ENCODE measurements at places on chromosomes 12 and 14. TPM values are rescaled to one million over a fixed set of nuclear protein-coding genes. Genes with fewer than 3 reads are reported as not detected.

PRB2 gene
- not detected for total RNA-seq

FAIM2 gene
- total RNA-seq, result 0.23 TPM

TMEM132D gene
- total RNA-seq, result not detected

C1QL4 gene
- total RNA-seq, result not detected

SOAT2 gene
- 1.2 TPM for total RNA-seq

DAD1 gene
- 295 TPM for total RNA-seq

KLHL33 gene
- total RNA-seq, result 0.11 TPM

LRRK2 gene
- total RNA-seq, result 0.25 TPM

TSPAN9 gene
- total RNA-seq, result 0.29 TPM

NPAS3 gene
- total RNA-seq, result not detected

ACOT4 gene
- total RNA-seq, result 4.5 TPM

PPFIA2 gene
- 0.13 TPM for total RNA-seq

NACA gene
- 969 TPM for total RNA-seq

ZC2HC1C gene
- 0.97 TPM for total RNA-seq

CCDC177 gene
- 0.04 TPM for total RNA-seq

CD163 gene
- total RNA-seq, result not detected
